ENCODE measurements at places on chromosomes 6 and 20. TPM values are rescaled to one million over a fixed set of nuclear protein-coding genes. Genes with fewer than 3 reads are reported as not detected.

ZNF165 gene
- 0.29 TPM for total RNA-seq

MEP1A gene
- not detected for total RNA-seq

PPP1R14C gene
- total RNA-seq = 0.29 TPM

DEFB132 gene
- not detected for total RNA-seq

LPA gene
- not detected for total RNA-seq

TRIM10 gene
- not detected for total RNA-seq

CALHM6 gene
- 0.44 TPM for total RNA-seq

DEFB124 gene
- not detected for total RNA-seq

TGM3 gene
- total RNA-seq = under 0.01 TPM
